GM23338 (cell line): ENCODE measurements at places on chromosomes 6 and 20. TPM values are rescaled to one million over a fixed set of nuclear protein-coding genes. Genes with fewer than 3 reads are reported as not detected.

The GRM4 gene
- 24.4 and 30.6 TPM in 2 replicates for total RNA-seq

The PRIM2 gene
- 65.3 and 75.2 TPM in 2 replicates for total RNA-seq

The BPI gene
- not detected in 2 replicates for total RNA-seq

The IRF4 gene
- total RNA-seq = 0.97 and 1.3 TPM in 2 replicates

The C2 gene
- total RNA-seq = 1.7 and 2.4 TPM in 2 replicates

The PXT1 gene
- total RNA-seq = 0.14 TPM in 1 of 2 replicates, not detected in the other
